ENCODE measurements at places on chromosomes 1 and 21. TPM values are rescaled to one million over a fixed set of nuclear protein-coding genes. Genes with fewer than 3 reads are reported as not detected.

The RHOU gene
- total RNA-seq, result 79.7 TPM

The FNDC10 gene
- 11.9 TPM for total RNA-seq

The SNRPE gene
- 109 TPM for total RNA-seq

The ERRFI1 gene
- total RNA-seq, result 11.8 TPM

The CRNN gene
- total RNA-seq, result not detected

The ORC1 gene
- 3.4 TPM for total RNA-seq

The ITLN1 gene
- total RNA-seq, result not detected

The PRRX1 gene
- not detected for total RNA-seq

The TMEM82 gene
- not detected for total RNA-seq

The RGS7 gene
- 16.0 TPM for total RNA-seq

The TMPRSS2 gene
- total RNA-seq, result not detected

The IFT25 gene
- total RNA-seq, result 11.3 TPM

The MAP1LC3C gene
- 0.49 TPM for total RNA-seq

The CNR2 gene
- total RNA-seq, result not detected

The SPRR4 gene
- total RNA-seq, result not detected

The SLC30A2 gene
- total RNA-seq, result not detected

The IL20 gene
- not detected for total RNA-seq

The CNIH3 gene
- 4.4 TPM for total RNA-seq

Measured in glutamatergic neuron (in vitro differentiated cells).